Mesendoderm (in vitro differentiated cells): ENCODE measurements at places on chromosomes 3 and 15.

DNA sequence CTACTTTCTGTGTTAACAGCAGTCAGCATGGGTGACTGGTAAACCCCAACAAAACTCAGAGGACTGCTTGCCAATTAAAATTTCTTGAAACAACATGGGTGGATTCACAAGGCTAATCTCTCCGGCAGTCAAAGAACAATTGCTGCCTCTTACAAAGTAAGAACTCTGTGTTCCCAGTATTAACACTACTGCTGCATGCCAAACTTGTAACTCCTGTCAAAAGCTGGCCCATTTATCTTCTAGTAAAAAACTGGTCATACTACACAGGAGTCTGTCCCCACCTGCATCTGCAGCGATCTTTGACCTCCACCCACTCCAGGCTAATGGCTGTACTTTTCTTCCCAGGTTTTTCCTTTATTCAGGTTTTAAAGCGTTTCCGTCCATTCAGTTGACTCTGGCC, 8.7 kb upstream of the ZNF589 start:
- no peak for DNase-seq

DNA sequence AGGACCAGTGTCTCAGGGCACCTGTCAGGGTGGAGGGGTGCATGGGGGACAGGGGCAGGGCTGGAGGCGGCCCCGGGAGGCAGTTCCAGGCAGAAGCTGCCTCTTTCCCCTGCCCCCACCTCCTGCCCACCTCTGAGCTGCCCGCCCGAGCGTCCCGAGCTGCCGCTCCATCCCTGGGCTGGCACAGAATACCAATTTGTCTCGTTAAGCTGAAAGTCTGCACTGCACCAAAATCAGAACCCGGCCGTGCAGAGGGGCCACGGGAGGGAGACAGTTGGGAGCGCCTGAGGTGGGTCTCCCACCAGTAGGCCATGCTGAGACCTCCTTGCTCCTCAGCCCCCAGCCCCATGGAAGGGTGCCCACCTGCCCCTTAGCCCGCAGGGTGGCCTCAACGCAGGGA, 1.3 kb upstream of the ATP2B2 start:
- no peak for DNase-seq

- DNase-seq, result no peak
These were observed 59.9 kb upstream of the CORO2B start for GRCh38 chr15:68518785-68519430.

GRCh38 chr3:104549099-104549714, 817.5 kb upstream of the ALCAM start:
- no peak for DNase-seq
